RKO (cell line): ENCODE measurements at places on chromosomes 12 and 14.

DNA sequence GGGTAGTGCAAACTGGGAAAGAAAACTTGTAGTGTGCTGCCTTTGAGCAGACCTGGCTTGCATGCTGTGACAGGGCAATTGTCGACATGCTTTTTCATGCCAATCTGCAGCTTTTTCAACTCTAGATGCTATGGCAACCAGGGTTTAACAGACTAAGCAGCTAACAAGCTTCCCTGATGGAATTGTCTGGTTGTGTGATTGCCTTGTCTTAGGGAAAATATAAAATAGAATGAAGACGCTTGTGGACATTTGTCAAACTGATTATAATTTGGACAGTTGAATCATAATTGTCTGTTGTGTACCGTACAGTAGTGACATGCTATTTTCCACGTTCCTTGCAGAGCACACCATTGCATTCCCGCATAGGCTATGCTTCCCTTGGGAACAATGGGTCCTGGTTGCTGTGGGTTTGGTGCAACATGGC, 113.0 kb downstream of the FOXG1 start:
- DNase-seq: no peak

DNA sequence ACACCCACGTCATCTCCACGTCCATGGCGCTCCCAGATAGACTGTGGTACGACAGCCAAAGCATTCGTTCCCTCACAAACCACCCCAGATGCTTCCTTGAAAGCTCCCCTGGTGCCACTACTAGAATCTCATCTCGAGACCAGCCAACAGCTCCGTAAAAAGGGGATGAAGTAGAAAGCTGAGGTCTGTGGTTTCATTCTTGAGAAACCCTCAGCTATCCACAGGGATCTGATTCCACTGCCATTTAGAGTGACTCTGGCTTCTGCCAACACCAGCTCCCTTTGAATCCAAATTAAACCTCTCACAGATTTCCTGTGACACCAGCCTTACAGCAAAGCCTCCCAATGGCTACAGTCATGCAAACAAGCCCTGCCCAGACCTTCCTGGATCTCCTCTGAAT, 18.5 kb upstream of the FOXN3 start:
- DNase-seq: no peak

DNA sequence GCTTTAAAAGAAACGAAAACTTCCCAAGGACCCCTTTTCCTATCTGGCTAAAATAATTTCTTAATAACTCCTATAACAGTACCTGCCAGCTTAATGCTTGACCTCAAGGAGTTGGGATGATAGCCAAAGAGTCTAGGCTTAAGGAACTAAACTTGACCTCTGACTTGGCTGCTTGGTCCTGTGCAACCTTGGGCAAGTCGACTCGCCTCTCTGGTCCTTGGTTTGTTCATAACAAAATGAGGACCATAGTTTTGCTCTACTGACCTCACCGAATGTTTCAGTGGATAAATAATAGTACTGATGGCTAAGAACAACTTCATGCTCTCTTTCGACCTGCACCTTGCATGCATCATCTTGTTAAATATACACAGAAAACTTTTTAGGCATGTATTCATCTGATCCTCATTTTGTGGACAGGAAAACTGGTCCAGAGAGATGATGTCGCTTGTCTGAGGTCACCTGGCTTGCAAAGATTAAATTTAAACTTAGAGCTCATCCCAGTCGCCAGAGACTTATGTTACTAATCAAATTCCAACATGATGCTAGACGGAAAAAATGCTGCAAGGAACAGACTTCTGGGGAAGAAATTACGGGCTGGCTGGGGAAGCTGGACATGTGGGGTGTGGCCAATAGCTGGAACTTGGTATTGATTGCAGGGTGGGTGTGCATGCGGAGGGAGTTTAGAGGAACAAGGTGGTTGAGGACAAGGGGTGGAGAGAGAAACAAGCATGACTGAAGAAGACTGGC, 38.0 kb upstream of the WSCD2 start:
- DNase-seq: no peak

- DNase-seq: no peak
Observed at GRCh38 chr14:95536671-95537070, 1.8 kb downstream of the GLRX5 start.

DNA sequence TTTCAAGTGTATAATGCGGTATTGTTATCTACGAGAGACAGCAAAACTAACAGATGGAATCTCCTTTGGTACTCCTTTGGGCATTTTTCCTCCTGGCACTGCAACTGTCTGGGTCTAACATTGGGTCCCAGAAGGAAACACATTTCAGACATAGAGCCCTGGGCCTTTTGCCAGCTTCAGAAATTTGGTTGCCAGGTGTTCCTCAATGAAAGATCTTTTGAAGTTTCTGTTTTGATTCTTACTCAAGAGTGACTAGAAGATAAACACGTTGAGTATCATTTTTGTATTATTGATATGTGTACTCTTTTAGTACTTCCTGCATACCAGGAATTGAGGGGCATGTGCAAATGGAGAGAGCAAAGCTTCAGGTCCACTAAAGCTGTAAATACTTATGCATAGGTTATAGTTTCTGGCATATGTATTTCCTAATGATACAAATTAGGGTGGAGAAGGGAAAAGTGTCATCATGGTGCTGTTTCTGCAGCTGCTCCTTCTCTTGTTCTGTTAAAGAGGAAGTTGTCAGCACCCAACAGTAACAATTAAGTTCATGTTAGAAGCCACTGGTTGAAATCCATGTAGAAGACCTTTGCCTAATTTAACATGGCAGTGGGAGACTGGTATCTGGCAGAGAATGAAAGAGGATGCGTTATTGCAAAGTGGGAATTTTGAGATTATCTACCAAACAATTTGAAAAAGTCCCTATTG, 53.5 kb downstream of the SLC38A6 start:
- no peak for DNase-seq

DNA sequence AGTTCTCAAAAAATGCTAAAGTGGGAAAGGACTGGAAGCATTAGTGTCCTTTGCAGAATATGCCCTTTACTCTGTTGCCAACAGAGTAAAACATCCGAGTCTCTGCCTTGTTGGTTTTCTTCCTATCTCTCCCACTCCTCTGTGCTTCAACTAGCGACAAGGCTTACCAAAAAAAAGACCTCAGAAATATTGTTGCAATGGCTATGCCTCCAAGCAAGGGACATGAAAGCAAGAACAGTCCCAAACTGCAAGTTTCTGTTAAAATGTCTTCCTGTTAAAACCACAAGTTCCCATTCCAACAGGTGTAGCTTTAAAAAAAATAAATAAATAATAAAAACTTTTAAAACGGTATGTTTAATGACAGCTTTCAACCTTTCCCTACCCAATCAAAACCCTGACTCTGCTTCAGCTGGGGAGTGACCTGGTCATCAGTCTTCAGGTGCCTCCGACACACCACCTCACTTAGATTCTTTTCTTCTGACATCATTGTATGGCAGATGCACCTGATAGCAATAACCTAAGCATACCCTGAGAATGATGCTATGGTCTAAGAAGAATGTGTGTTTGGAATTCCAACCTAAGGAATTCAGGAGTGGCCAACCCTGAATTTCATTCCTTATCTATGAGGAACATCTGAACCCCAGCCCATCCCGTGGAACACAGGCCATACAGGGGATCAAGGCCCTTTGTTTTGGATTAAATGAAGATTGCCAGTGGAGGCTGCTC, 81.0 kb downstream of the RPS29 start:
- DNase-seq: no peak

DNA sequence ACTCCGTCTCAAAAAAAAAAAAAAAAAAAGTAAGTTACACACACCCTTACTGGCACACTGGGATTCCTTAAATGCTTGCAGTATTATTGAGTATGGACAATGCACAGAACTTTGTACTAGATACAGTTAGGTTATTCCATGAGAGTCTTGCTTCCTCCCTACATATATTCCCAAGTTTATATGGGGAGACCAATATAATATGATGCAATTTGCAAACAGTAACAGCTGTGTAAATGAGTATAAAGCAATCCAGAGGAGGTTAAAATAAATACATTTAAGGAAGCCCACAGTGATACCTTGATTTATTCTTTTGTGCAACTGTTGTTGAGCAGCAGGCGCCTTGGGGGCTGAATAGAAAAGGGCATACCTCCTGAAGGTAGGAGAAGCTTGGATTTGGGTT, 26.6 kb downstream of the RASSF3 start:
- DNase-seq: no peak

DNA sequence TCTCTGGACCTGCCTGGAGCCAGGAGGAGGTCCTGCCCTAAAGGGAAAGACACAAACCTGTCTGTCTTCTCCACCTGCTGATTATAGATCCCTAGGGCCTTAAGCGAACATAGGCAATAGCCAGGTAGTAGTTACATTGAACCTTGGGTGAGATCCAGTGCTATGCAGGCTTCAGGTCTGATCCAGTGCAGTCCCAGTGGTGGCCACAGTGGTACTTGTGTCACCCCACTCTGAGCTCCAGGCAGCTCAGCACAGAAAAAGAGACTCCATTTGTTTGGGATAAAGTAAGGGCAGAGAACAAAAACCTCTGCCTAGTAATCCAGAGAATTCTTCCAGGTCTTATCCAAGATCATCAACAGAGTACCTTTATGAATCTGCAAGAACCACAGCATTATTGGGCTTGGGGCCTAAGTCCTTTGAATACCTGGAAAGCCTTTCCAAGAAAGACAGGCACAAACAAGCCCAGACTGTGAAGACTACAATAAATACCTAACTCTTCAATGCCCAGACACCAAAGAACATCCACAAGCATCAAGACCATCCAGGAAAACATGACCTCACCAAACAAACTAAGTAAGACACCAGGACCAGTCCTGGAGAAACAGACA, 60.4 kb upstream of the KTN1 start:
- no peak for DNase-seq

DNA sequence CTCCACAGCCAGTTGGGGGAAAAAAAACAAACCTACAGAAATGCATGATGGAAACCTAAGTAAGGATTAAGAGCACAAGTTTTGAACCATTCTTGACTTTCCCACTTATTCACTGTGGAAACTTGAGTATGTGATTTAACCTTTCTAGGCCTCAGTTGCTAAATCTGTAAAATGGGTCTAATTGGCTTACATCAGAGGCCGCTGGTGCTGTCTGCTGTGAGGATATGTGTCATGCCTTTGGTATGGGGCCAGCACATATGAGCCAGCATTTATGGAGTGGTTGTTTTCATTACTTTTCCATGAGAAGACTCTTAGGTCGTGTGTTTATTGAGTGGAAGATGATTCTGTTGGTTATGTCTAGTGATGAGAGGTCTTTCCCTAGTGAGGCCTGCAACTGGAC, 102.4 kb downstream of the ESR2 start:
- DNase-seq: peak; percentile 83

DNA sequence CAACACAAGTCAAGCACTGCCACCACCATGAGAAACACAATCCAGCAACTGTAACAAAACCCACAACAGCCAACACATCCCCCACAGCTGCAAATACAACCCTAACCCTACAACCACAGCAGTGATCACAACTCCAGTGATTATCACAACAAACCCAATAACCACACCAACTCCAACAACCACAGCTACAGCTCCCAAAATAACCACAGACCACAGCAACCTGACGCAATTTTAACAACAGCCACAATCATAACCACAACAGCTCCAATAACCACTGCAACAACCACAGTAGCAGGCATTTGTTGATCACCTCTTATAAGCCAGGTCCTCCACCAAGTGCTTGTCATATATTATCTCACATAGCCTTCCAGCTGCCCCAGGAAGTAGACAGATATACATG, 42.2 kb upstream of the FAM181A start:
- DNase-seq: no peak

DNA sequence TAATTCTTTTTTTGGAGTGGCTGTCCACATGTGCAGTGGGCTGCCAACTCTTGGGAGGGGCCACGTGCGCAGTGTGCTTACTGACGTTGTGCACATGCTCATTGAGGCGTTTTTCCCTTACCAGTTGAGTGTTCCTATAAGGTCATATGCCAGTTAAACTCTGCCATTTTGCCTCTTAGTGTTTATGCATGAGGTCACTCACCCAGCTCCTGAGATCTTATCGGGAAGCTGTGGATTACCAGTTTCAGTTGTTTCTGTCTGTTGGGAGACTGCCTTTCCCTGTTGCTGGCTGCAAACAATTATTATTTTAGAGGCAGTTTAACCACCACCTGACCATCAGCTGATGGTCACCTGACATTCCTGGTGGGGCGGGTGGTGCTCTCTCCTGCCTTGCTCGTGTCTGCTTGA, 16.1 kb upstream of the KIF21A start:
- DNase-seq: no peak

DNA sequence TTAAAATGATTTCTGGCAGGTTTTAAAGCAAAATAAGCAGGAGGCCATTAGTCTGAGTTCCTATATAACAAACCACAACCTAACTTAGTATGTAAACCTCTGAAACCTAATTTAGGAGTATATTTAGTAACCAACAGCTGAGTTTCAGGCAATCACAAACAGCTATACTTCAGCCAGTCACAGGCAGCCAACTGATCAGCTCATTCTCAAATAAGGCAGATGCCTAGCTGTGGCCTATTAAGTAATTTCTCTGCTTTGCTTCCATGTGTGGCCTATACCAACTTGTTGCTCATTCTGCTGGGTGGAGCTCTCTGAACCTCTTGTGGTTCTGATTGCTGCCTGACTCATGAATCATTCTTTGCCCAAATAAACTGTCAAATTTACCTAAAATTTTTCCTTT, 408.9 kb upstream of the FBXO33 start:
- peak; percentile 17 for DNase-seq

DNA sequence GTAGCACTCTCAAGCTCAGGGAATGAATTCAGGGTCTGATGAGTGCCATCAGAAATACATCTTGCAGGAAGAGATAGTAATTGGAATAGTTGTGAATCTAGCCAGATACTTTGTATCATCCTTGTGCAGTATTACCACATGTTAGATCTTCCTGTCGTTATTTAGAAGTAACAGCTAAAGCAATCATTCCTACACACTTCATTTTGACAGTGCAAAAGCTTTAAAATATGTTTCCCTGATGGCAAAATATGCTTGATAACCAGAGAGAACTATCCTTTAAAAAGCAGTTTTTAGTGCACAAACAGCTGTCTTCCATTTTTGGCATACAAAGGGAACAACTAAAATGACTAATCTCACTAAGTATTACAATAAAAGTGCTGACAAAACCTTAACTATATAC, 149.5 kb upstream of the SLC38A2 start:
- no peak for DNase-seq

GRCh38 chr12:124391340-124392261, 96.7 kb downstream of the RFLNA start:
- no peak for DNase-seq

DNA sequence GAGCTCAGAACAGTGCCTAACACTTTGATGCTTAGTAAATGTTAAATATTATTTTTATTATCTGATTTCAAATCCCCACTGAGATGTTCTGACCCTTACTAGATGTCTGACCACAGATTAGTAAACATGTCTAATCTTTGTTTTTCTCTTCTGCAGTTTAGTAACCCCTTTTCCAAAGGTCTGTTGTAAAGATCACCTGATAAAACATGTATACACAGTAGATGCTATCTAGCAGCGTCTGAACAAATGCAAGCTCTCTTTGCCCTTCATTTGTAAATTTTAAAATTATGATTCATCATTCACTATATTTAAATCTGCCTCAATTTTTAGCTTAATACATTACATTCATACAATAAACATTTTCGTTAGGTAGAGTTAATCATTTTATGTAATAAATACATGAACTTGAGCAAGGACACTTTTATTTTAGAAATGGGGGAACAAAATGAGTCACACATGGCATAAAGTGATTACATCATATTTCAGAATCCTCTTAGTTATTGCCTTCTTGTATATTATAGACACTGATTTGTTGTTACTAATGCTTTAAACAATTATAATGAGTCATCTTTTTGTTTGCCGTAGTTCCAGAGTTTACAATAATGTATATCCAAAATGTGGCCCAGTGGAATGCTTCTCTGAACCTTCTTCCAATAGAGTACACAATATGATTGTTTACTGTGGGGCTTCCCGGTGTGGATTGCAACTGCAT, 1.7 kb upstream of the OR4K5 start:
- no peak for DNase-seq
